ENCODE measurements at places on chromosomes 4 and X.

GRCh38 chr4:55932511-55932910 is 16.2 kb upstream of the CEP135 start:
- DNase-seq, result no peak

GRCh38 chr4:174627473-174627872 is 105.2 kb upstream of the HPGD start:
- DNase-seq, result no peak

DNA sequence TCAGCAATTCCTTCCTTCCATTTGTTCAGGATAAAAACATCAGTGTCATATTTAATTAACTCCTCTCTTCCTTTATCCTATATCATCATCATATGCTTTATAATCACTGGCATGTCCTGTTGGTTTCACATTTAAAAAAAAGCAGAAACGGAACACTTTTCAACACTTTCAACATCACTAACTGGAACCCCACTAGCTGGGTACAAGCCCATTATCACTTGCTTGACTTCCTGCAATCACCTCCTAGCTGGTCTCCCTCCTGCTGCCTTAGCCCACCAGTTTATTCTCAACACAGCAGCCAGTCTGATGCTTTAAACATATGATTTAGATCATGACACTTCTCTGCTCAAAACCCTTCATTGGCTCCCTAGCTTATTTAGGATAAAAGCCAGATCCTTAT is 116.4 kb upstream of the LSM6 start:
- no peak for DNase-seq

DNA sequence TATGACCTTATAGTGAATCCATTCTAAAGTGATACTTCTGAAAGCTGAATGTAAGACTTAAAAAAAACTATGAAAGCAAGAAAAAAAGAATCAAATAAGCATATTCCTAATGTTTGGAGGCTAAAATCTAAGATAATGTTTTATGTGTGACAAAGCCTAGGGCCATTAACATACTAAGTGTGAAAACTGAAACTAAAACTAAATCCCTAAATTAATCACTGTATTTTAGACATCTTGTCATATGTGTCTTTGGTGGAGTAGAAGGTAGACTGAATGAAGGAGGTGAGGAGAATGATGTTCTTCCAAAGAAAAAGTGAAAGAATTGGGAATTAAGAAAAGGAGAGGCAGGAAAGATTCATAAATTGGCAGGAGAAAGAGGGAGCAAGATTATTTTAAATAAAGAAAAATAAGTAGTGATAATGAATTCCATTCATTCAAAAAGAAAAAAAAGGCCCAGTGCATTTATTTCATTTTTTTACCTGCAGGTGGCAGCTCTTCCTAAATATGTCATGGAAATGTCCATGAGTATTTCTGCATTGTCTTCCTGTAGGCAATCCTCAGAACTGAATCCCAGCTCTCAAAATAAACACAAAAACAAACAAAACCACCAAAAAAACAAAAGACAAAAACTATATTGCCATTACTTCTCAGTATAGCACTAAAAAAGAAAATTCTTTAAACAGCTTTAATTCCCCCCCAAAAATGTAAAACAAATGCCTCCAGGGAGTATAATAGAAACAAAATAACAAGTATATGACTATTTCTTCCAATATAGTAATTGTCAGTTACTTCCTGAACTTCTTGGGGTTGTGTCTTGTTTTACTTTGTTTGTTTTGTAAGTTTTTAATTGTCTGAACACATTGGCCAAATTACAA is 17.0 kb upstream of the AP1AR start:
- peak; percentile 19 for DNase-seq

DNA sequence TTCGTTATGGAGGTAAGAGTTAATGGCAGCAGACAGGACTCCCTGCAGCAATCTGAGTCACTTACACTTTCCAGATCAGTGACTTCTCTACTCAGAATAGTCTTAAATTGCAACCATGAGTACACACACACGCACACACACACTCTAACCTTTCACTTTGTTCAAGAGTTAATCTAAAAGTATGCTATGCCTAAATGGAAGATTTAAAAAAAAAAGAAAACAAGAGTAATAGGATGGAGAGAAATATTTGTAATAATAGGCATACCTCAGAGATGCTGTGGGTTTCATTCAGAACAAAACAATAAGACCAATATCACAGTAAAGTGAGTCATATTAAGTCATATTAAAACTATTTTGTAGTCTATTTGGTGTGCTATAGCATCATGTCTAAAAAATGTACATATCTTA is 969.1 kb upstream of the PCDH10 start:
- peak; percentile 77 for DNase-seq

GRCh38 chr4:173513651-173514050 is 16.4 kb downstream of the HAND2 start:
- no peak for DNase-seq

- no peak for DNase-seq
Measured at GRCh38 chr4:156998500-156999174, 27.0 kb upstream of the PDGFC start.

DNA sequence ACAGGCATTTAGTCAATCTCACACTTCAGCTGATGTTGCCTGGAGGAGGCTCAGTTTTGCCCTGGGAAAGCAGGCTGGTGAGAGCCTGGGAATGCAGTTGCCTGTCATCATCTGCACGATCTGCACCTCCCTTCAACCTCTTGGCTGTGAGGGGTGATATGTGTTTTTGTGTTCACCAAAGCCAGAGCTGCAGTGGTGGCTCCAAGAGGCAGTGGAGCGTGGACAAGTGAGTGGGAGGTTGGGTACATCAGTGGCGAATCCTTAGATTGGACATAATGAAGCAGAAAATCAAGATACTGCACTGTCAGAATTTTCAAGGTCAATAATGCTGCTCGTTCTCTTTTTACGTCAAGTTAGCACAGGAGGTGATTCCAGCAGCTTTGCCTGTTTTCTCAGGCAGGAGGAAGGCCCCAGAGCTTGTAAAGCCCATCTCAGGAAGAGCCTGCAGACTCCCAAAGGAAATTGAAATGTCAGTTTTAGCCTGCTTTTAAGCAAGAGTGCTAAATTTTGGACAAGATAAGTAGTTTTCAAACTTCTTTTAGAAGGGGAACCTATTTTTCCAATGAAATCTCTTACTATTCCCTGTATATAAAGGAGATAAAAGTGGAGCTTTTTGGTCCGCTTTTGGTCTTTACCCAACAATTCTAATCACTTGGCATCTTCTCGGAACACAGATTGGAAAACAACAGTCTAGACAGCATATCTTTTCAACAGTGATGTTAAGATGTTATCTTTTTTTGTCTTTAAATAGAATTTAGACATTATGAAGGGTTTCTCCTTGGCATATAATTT is 92.8 kb downstream of the FRAS1 start:
- DNase-seq, result peak; percentile 11

DNA sequence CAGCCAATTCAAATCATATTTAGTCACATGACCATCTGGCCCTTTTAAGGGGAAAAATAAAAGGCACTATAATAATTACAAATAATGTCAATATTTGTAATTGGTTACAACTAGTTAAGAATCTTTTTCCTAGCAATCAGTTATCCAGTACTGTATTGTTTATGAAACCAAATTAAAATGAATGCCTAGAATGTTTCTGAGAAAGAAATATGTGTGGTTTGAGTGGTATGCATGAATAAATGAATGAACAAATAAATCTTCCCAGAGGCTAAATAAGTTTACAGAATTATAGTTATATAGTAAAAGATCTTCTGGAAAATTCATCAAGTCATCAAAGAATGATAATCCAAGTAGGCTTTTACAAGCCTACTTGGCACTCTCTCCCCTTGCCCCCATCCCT is 55.8 kb upstream of the F8A3 start:
- no peak for DNase-seq

Data from Caki2 (cell line).